ENCODE measurements at places on chromosomes 1 and 21.

DNA sequence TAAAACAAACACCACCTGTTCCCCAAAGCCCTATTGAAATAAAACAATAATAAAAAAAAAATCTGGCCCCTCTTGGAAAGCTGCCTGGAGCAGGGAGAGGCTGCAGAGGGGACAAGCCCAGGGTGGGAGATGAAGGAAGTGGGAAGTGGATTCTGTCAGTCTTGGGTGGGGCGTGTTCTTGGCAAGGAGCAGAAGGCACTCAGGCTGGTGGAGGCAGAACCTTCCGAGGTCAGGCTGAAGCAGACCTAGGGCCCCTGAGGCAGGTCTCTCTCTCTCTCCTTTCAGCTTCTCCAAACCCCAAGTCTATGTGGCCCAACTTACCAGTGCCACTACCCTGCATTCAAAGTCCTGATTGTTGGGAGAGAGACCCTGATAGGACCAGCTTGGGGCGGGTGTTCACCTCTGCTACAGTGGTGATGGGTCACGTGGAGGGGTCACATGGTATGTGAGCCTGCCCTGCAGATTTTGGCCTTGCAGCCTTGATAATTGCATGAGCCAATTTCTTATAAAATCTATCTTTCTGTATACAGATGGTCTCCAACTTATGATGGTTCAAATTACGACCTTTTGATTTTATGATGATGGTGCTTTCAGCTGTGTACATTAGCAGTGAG, 145.4 kb upstream of the C1orf174 start:
- DNase-seq = no peak

GRCh38 chr1:204319462-204319861, 40.3 kb downstream of the PLEKHA6 start:
- no peak for DNase-seq

- no peak for DNase-seq
Measured at GRCh38 chr21:33128538-33128937, 58.6 kb downstream of the OLIG1 start.

GRCh38 chr1:172764378-172764777, 105.5 kb downstream of the FASLG start:
- DNase-seq = no peak

DNA sequence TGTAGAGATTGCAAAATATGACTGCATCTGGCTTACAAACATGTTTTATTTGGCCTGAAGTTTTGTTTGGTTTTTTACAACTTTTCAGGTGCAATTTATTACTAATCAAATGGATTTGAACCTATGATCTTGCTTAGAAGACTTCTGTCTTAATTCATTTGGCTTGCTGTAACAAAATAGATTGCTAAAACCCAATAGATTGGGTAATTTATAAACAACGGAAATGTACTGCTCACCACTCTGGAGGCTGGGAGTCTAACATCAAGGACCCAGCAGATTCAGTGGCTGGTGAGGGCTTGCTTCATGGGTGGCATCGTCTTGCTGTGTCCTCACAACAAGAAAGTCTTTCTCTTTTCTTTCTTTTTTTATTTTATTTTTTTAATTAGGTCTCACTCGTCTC, 72.9 kb downstream of the LBR start:
- no peak for DNase-seq

GRCh38 chr1:226634611-226635246, 86.2 kb downstream of the STUM start:
- DNase-seq = no peak

DNA sequence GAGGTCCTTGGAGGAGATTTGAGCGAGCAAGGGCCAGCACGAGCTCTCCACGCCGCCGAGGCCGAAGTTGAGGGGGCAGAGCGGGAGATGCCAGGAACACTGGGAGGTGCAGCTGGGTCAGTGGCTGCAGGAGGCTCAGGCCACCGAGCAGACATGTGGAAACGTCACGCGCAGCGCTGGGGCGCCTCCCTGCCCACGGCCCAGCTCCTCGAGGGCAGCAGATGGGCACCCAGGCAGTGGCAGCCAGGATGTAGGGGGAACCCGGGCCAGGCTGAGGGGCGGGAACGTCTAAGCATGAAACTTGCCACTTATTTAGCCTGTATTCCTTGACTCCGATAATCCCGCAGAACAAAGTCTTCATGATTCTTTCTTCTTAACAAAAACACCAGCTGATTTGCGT, 114.1 kb downstream of the UCK2 start:
- DNase-seq = no peak

GRCh38 chr1:73943270-73943669, 254.7 kb downstream of the LRRIQ3 start:
- DNase-seq = no peak

DNA sequence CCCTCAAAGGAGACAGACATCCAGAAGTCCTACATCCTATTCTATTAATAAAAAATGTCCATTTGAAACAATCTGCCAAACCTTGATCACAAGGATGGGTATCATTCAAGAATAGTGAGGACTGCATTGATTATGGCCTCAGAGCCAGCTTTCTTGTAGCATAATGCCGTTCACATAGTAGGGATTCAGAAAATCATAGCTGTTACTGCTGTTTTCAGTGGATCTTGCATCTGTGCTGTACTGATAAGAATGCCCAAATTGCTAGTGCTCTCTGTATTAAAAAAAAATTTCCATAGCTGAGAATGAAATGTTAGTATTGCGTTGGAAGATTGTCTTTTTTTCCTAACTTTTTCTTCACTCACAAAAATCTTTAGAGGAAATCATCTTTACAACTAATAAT, 19.1 kb downstream of the BRDT start:
- DNase-seq = no peak

DNA sequence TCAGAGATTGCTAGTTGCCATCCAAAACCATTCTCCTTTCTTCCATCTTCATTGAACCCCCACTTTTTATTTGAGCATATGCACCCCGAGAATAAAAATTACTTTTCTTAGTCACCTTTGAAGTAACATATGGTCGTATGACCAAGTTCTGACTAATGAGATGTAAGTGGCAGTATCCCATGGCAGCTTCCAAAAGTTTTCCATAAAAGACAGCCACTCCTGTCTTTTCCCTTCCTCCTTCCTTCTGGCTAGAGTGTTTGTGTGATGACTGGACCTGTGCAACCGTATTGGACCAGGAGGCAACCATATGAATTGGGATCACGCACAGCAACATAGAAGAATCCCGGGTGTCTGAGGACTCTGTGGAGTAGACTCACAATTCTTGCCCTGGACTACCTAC, 41.1 kb upstream of the CCSAP start:
- no peak for DNase-seq

DNA sequence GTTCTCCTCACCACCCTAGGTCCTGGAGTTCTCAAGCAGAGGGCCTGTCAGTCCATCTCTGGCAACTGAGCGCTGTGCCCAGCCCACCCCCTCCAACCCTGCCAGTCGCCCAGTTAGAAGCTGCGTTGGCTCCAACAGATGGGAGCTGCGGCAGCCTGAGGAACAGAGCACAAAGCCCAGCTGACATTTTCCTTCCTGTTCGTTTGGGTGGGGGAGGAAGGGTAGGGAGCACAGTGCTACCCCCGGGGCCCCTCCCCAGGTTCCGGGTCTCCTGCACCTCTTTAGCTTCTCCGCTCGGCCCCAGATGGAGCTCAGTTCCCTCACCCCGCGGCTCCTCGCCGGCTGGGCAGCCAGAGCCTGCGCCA, 1.4 kb downstream of the LRRN2 start:
- DNase-seq = no peak

DNA sequence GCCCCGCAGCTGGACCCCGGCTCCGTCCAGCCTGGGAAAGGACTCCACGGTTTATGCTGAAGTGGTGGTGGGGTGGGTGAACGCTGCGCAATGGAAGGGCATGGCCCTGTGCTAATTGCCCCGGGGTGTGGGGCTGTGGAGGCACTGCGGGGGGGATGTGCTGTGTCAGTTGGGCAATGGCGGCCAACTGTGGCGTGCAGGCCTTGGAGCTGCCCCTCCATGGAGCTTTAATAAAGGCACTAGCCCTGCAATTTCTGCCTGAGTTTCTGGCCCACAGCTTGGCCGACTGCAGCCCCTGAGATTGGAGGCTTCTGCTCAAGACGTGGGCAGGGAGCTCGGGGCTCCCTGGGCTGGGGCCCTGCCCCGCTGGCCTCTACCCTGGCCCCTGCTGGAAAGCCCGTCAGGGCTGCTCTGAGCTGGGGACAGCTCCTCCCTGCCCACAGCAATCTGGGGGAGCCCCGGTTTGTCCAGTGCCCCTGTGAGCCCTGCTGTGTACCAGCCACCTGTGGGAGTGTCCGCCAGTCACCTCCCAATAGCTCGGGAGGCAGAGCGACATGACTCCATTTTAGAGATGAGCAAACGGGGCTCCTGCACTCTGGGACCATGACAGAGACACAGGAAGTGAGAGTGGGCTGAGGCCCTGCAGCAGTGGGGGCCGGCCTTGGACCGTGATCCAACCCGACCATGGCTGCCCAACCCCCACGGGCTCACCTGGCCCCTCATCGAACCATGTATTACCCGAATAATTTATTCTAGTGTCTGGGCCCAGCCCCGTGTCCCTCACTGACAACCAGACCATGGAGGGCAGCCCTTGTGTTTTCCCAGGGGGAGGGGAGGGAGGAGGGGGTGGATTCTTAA, 8.7 kb upstream of the TNFRSF14 start:
- DNase-seq = peak; percentile 80

- no peak for DNase-seq
Measured at GRCh38 chr1:8439015-8439702, 121.2 kb downstream of the SLC45A1 start.

GRCh38 chr1:18481190-18481920, 625 bp downstream of the KLHDC7A start:
- no peak for DNase-seq

DNA sequence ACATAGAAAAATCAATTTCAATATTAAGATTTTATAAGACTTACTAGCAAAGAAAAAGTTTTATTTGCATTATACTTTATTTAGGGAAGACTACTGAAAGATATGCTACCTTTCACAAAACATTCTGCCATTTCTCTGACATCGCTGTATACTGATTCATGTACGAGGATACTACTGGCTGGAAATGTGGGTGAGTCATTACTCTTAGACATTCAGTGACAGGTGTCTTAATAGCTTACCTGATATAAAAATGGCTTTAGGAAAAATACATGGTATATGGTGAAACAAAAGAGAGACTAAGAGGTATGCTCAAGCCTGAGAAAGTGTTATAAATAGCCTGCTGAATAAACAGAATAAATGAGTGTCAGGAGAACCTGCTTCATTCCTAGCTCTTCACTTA, 73.0 kb upstream of the EXO1 start:
- DNase-seq = no peak

DNA sequence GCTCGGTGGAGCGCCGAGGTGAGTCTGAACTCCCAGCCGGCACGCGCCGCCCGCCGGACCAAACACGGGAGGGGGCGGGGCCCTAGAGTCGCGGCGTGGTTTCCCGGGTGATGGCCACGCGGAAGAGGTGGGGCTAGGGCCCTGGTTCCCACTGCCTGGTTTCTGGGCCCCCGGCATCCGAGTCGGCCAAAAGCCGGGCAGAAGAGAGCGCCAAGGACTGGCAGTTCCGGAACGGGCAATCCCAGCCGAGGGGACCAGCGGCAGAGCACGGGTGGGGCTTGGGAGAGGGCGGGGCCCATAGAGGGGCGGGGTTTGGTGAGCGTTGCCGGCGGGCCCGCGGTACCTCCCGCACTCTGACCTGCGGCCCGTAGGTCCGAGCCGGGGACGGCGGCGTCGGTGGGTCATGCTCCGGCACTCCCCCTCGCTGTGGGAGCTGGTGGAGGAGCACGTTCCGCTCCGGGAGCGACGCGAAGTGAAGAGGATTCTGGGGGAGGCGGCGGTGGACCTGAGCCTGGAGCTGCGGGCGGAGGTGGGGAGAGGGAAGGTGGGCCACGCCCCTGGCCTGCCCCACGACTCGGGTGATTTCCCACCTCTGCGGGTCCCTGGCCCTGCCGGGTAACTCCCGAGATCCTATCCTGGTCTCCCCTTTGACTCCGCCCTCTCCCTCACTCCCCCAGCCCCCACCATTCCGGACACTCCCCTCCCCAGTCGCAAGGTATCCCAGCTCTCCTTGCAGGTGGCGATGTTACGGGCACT, at the start of gene CCDC24:
TSS of gene CCDC24 (plus strand) at position 124 of the 756 bp plus-strand sequence. CDS start at position 404, 280 bp downstream.
- DNase-seq = peak; percentile 81

DNA sequence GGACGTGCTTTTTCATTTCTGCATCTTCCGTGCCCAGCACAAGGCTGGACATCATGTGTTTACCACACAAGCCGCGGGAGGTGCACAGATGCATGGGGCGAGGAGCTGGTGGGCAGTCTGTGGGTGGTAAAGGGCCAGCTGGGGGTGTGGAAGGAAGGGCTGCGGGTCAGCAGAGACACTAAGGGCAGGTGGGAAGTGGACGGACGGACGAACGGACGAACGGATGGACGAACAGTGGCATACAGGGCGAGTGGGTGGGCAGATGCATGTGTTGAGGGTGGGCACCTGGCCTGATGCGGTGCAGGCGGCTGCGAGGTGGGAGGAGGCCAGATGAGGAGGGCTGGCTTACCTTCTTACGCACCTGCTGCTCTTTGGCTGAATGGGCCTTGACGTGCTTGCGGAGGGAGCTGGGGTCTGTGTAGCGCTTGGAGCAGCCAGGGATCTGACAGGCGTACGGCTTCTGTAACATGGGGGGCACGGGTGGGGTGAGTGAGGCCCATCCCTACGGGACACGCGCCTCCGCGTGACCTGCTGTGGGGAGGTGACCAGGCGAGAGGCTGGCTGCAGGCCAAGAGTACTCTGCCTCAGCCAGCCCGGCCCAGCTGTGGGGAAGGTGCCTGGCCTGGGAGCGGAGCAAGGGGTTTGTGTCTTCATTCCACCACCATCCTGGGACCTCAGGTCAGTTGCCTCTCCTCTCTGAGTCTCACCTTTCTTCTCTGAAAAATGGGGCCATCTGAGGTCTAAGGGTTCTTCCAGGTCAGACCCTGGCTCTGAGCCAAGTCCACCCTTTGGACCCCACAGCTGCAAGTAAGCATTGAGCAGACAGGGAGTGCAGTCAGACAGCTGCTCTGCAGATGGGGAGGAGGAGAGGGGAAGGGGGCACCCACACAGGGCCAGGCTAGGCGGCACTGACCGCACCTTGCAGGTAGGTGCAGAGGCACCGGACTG, 65.5 kb downstream of the DMRTB1 start:
- DNase-seq = no peak

DNA sequence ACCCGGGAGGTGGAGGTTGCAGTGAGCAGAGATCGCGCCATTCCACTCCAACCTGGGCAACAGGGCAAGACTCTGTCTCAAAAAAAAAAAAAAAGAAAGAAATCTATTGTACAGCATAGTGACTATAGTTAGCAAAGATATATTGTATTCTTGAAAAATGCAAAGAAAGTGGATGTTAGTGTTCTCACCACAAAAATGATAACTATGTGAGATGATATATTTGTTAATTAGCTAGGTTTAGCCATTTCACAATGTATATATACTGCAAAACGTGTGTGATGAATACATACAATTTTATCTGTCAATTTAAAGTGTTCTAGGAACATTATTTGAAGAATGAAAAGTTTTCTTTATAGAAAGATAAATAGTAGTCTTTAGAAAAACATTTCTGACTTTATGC, 179.9 kb downstream of the AK5 start:
- no peak for DNase-seq

Measured in GM06990 (cell line).